ENCODE measurements at places on chromosomes 1 and 21.

GRCh38 chr1:2392686-2393085 is 1.0 kb downstream of the RER1 start:
- DNase-seq = no peak

DNA sequence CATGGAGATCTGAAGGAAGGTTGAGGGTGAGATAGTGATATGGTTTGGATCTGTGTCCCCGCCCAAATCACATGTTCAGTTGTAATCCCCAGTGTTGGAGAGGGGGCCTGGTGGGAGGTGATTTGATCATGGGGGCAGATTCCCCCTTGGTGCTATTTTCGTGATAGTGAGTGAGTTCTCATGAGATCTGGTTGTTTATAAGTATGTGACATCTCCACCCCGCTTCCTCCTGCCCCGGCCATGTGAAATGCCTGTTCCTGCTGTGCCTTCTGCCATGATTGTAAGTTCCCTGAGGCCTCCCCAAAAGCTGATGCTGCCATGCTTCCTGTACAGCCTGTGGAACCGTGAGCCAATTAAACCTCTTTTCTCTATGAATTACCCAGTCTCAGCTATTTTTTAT is 451.9 kb upstream of the VAMP3 start:
- DNase-seq = no peak

DNA sequence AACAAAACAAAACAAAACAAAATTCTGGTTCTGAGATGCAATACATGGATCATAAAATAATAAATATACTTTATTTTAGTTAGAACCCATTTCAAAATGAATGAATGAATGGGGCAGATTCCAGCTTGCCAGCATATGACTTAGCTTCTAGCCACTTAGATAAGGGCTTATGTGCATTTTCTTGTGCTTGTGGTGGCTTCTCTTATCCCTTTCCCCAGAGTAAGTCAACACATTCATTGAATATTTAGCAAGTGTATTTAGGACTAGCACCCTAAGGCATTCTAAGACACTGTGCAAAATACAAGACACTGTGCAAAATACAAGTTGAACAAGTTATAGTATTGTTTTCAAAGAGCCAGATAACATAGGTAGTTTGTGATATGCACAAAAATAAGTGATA is 4.7 kb downstream of the ADIPOR1 start:
- no peak for DNase-seq

GRCh38 chr1:100353071-100353801 is 930 bp downstream of the CDC14A start:
- no peak for DNase-seq

- DNase-seq = no peak
Measured at GRCh38 chr1:206687915-206688442, 3.3 kb downstream of the MAPKAPK2 start.

DNA sequence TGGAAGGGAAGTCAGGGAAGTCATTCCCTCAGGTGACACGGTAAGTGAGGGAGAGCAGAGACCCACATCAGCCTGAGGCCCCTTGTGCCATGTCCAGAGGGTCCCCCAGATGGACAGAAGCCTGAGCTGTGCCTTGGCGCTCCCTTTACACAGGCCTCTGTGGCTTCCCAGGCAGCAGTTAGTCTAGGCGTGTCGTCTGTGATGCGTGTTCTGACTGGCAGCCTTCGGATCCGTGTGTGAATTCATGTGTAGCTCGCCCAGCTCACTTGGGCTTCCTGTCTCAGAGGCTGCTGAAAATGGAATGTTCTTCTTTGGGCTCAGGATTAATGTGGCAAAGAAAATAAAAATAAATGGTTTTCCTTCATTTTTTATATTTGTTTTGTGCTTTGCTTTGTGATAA is 28.3 kb downstream of the PRMT2 start:
- DNase-seq = no peak
